ENCODE measurements at places on chromosomes 7 and 10.

- no peak for DNase-seq
These were observed 43.6 kb upstream of the TNPO3 start for GRCh38 chr7:129098409-129099084.

- DNase-seq, result no peak
These were observed 324.6 kb downstream of the ATRNL1 start for GRCh38 chr10:115417585-115418265.

DNA sequence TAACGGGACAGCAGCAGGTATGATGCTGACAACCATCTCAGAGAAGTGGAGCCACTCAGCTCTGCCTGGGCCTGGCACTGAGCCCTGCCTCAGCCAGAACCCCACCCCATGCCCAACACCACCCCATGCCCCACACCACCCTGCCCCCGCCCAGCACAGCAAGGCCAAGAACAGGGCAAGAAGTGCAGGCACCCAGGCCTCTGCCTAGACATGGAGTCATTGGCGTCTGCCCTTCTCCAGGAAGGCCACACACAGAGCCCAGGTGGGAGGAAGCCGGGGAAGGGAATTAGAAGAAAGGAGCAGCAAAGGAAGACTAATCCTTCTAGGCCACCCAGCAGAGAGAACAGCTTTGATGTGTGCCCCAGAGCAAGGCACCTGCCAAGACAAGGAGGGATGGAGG is 18.9 kb downstream of the CAMK2G start:
- no peak for DNase-seq

- no peak for DNase-seq
These were observed 5.0 kb downstream of the MAD1L1 start for GRCh38 chr7:2227699-2228098.

DNA sequence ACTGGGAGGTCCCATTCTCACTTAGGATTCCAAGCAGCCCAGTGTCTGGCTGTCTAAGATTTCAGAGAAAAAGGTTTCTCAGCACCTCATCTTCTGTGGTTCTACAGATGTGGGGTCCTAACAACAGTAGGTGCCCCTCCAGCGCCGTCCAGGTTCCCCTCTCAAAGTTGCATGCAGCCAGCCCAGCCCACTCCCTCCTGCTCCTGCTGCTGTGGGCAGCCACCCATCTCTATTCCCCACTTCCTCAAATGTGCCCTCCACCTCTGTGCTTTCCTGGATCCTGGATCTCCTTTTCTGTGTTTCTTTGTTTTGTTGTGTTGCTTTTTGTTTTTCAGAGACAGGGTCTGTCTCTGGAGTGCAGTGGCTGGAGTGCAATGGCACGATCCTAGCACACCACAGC is 13.3 kb upstream of the SLC18A3 start:
- no peak for DNase-seq

GRCh38 chr10:58400609-58401008 is 15.4 kb downstream of the TFAM start:
- no peak for DNase-seq

- no peak for DNase-seq
These were observed 96.8 kb downstream of the RAB18 start for GRCh38 chr10:27600930-27601329.

GRCh38 chr10:6274040-6274439 is 71.3 kb downstream of the PFKFB3 start:
- no peak for DNase-seq

DNA sequence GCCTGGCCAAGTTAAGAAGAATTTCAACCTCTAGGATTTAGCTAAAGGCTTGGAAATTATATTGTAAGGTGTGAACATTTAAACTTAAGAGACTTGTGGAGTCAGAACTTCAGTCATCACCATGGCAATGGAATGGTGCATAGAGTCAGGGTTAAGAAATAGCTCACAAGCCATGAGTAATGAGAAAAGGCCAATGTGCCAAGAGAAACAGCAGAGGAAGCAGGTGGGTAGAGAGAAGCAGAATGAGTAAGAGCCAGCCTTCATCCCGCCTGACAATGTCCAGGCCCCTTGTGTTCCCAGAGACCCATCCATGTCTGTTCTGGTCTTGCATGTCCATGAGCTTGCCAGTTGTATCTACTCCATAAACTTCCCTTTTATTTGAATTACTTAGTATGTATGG is 62.6 kb upstream of the TBX20 start:
- no peak for DNase-seq

- no peak for DNase-seq
These were observed 52.6 kb downstream of the TRUB1 start for GRCh38 chr10:114990586-114990985.

- no peak for DNase-seq
These were observed 27.7 kb downstream of the RCC1L start for GRCh38 chr7:75045881-75046280.

DNA sequence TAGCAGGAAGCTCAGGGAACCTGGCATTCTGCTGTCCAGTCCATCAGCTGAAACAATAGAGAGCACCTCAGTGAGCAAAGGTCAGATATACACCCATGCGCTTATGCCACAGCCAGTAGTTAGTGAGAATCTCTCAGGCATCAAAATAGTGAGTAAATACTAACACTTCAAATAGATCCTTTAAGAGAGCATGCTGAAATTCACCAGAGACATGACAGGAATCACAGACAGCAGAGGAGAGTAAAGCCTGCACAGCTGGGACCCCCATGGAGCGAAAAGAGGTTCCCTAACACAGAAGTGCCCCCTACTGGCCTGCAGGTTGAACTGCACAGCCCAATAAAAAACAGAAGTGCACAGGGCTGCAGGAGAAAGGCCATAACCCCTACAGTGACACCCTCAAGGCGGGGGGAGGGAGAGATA is 57.6 kb upstream of the ANTXRL start:
- DNase-seq, result no peak

DNA sequence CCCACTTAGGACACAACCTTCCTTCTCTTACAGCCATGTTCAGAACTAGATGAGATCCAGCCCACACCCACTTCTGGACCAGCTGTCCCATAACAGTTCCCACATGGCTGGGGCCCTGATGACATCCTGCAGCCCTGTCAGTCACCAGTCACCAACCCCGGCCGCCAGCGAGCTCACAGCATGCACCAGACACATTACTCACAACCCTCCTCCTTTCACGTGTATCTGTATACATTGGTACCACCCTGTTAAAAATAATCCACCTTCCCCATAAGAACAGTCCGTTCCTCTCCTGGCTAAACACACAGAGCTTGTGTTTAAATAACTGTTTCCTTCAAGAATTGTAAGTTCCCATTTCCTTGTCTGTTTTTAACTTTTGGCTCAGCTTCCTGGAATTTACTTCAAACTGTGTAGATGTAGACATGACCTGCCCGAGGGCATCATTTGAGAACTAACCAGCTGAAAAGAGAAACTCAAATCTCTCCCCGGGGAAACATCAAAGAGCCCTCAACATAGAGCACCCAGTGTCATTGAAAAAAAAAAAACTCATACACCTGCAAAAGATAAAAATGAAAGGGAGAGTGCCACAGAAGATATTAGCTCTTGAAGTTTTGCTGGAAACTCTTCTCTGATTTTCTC is 26.0 kb upstream of the PRLHR start:
- DNase-seq, result no peak

GRCh38 chr7:157669768-157670351 is 333.1 kb downstream of the DNAJB6 start:
- no peak for DNase-seq

GRCh38 chr7:86653919-86654659 is 10.4 kb downstream of the GRM3 start:
- no peak for DNase-seq

DNA sequence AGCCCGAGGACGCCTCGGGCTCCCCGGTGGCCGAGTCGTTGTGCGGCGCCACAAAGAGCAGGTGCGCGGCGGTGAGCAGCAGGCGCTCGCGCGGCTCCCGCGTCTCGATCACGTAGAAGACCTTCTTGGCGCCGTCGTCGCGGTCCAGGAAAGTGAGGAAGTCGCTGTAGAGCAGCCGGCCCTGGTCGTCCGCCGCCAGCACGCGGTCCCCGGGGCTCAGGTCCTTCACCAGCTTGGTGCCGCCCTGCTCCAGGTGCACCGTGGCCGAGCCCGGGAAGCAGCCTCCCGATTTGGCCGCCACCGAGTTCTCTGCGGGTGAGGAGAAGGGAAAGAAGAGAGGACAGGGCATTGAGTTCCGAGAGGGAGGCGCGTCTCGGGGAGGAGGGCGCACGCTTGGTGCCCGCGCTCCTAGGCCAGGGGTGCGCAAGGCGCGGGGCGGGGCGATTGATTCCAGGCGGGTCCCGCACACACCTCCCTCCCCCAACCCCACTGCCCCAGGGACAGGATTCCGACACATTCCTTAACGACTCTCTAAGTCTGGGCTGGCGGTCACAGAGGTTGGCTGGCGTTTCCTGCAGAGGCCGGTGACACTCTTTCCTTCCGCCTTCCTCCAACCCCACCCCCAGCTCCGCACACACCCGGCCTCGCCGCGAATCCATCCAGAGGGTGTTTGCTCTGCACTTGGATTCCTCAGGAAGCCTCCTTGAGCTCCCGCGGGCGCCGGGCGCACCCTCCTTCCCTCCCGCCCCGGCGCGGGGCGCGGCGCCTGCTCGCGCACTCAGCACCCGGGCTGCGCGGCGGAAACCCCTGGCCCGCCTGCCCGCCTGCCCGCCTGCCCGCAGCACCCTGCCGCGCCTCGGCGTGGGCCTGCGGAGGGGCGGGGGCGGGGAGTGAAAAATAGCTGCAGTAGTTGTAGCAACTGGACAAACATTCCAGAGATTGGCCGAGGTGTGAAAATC is 8.6 kb downstream of the SHH start:
- DNase-seq, result no peak

DNA sequence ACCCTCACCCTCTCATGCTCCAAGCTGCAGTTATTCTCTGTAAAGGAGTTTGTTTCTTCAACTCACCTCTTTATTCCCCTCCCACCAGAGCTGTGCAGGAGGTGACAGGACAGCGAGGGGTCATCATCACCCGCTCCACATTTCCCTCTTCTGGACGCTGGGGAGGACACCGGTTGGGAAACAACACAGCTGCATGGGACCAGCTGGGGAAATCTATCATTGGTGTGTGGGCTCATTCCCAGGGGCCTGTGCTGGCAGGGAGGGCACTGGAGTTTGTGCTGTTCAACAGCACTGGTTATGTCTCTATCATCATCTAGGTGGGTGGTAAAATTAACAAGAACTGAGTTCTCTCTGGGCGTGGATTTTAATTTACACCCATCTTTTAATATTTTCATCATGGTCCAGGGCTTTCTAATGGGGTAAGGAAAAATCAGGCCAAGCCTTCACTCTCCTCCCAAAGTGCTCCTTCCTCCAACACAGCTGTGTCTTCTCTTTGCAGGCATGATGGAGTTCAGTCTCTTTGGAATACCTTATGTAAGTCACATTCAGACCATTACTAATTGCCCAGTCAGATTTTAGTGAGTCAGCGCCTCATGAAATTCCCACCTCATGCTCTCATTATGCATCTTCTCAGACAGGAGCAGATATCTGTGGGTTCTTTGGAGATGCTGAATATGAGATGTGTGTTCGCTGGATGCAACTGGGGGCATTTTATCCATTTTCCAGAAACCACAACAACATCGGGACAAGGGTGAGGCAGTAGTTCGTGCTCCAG is 61.6 kb downstream of the PRSS58 start:
- no peak for DNase-seq

DNA sequence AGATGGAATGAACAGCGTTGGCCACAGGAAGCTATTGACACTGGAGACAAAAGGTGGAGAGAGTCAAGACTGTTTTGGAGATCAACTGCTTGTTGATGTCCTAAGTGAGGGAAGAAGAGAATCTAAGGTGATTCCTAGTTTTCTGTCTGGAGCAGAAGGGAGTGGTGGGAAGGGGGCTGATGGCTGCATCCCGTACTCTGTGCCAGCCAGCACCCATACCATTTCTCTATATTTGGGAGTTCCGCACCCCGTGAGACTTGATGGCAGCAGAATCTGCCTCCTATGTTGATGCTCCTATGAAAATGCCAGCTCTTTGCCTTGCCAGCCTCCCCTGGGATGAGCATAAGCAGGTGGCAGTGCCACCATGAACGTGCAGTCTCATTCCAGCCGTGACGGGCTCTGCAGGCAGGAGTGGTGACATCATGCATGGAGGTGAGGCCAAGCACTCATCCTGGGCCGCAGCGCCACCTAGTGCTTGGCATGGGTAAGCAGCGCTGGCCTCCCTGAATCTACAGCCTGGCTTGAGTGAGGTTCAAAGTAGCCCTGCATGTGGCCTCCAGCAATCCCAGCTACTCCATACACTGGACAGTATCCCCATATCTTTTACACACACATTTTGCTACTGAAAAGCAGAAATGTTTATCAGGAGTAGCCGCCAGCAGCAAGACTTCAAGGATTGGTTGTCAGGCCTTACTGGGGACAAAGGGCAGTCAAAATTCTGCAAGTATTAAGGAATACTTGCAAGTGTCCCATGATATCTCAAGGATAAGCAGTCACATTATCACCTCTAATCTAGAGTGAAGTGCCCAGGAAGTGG is 43.0 kb downstream of the PODXL start:
- peak; percentile 53 for DNase-seq

GRCh38 chr7:132485136-132485535 is 91.1 kb downstream of the PLXNA4 start:
- no peak for DNase-seq

DNA sequence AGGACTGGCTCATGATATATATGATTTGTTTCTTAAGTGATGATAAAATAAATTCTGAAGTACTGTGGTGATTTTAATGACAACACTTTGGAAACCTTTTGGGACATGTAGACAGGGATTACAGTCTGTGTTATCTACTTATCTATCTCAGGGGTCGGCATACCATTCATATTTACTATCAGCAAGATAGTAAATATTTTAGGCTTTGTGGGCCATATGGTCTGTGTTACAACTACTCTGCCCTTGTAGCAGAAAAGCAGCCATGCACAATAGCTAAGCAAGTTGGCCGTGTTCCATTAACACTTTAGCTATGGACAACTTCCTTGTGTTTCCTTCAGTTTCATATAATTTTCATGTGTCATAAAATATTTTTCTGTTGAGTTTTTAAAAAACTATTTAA is 97.8 kb upstream of the PRPS1L1 start:
- no peak for DNase-seq

GRCh38 chr10:124508070-124508667 is 46.5 kb downstream of the LHPP start:
- no peak for DNase-seq

DNA sequence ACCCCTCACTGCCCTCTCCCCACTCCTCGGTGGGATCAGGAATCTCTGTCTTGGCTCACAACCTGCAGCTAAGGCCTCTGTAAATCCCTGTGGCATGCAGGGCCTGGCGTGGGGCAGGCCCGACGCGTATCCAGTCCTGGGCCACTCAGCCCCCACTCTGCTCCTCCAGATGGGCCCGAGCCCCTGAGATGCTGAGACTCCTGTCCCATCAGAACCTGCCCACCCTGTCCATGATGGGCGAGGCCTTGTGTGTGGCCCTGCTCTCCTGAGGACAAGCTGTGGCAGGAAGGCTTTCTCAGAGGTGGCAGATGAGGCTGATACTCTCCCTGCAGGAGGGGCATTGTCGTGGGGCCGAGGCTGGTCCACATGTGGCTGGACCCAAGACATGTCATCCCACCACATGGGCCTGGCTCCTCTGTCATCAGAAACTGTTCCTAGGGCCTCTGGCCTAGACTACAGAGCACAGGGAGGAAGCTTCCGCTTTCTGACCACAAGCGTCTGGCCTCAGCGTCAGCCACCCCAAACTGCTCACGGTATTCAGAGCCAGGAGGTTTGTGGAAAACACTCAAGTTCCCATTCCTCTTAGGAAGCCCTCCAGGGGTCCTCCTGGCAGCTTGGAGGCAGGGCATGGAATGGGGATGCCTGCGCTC is 6.0 kb downstream of the ALOX5 start:
- no peak for DNase-seq

- DNase-seq, result no peak
These were observed 11.6 kb downstream of the ATP6V0E2 start for GRCh38 chr7:149885191-149886017.
